ENCODE measurements at places on chromosomes 1 and 21.

DNA sequence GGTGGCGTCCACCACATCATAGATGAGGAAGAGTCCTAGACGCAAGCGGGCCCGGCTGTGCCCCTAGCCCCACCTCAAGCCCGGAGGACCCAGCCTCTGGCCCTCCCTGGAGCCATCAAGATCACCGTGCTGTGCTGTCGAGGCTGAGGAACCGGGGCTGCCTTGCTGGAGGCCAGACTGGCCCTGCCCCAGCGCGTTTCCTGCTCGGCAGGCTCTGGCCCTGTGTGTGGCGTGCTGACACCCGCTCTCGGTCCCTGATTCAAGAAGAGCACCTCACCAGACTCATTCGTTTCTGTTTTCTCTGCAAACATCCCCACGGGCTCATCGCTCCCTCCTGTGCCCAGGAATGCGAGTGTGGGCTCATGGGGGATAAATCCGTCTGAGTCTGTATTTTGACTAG lies 51.1 kb downstream of the GLIS1 start:
- no peaks in the 10 kb centered on the region for H3K4me1 ChIP-seq
- no peaks in the 10 kb centered on the region for H3K27me3 ChIP-seq
- no peak overlapping the region for H3K4me3 ChIP-seq
- no peak for DNase-seq
- H3K36me3 ChIP-seq, result no peaks in the 10 kb centered on the region

GRCh38 chr1:27864264-27864895 lies 8.0 kb upstream of the THEMIS2 start:
- peaks cover 32% of the 10 kb centered on the region for H3K4me1 ChIP-seq
- no peak for DNase-seq
- no peaks in the 10 kb centered on the region for H3K36me3 ChIP-seq

DNA sequence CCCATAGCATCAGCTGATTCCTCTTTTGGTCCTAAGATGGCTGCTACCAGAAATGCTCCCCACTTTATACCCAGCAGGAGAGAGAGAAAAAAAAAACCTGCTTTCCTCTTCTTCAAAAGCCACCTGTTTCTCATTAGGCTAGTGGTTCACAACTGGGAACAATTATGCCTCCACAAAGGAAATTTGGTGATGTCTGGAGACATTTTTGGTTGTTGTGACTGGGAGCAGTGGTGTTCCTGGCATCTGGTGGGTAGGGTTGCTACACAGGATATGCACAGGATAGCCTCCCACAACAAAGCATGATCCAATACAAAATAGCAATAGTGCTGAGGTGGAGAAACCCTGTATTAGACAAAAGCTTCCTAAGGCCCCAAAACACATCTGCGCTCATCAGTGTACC lies 38.5 kb upstream of the SGIP1 start:
- H3K4me3 ChIP-seq, result no peak overlapping the region
- no peak overlapping the region for H3K27ac ChIP-seq
- H3K36me3 ChIP-seq, result no peaks in the 10 kb centered on the region
- no peak for DNase-seq
- no peaks in the 10 kb centered on the region for H3K4me1 ChIP-seq

- H3K4me3 ChIP-seq, result no peak overlapping the region
- no peak overlapping the region for H3K27ac ChIP-seq
- no peaks in the 10 kb centered on the region for H3K36me3 ChIP-seq
- peaks cover 12% of the 10 kb centered on the region for H3K27me3 ChIP-seq
Measured at GRCh38 chr1:205942631-205943159, 561 bp downstream of the SLC26A9 start.

GRCh38 chr1:239947801-239948200 lies 143.9 kb upstream of the FMN2 start:
- no peak overlapping the region for H3K27ac ChIP-seq
- no peak for DNase-seq
- H3K4me3 ChIP-seq, result no peak overlapping the region
- no peaks in the 10 kb centered on the region for H3K27me3 ChIP-seq
- H3K36me3 ChIP-seq, result no peaks in the 10 kb centered on the region

DNA sequence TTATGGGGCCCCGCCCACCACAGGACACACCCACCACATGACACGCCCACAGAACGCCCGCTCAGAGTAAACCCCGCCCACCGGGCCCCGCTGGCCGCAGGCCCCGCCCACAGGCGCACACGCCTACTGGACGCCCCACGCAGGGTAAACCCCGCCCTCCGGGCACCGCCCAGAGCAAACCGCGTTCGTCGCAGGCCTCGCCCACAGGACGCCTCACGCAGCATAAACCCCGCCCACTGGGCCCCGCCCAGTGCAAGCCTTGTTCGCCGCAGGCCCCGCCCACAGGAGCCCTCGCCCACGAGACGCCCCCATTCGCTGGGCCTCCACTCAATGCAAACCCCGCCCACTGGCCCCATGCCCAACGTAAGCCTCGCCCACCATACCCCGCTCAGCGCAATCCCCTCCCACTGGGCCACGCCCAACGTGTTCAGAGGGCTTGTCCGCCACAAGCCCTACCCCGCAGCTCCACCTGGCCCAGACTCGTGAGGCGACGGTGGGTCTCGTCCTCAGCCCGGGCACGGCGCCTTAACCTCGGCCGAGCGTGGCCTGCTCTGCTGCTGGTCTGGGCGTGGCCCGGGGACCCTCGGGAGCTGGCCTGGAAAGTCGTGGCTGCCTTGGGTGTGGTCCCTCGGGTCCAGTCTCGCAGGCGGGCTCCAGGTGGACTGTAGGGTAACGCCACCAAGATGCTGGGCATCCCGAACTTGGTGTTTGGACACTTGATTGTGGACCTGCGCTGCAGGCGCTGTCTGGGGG lies 401 bp upstream of the TMEM52 start:
- DNase-seq, result peak; percentile 100
- H3K4me1 ChIP-seq, result peaks cover 17% of the 10 kb centered on the region
- no peaks in the 10 kb centered on the region for H3K27me3 ChIP-seq
- H3K4me3 ChIP-seq, result peak overlapping the region; percentile 61

GRCh38 chr1:230572121-230573105 lies 69.9 kb upstream of the COG2 start:
- H3K36me3 ChIP-seq, result no peaks in the 10 kb centered on the region
- H3K27me3 ChIP-seq, result no peaks in the 10 kb centered on the region
- no peak overlapping the region for H3K27ac ChIP-seq
- H3K4me1 ChIP-seq, result no peaks in the 10 kb centered on the region
- no peak overlapping the region for H3K4me3 ChIP-seq

DNA sequence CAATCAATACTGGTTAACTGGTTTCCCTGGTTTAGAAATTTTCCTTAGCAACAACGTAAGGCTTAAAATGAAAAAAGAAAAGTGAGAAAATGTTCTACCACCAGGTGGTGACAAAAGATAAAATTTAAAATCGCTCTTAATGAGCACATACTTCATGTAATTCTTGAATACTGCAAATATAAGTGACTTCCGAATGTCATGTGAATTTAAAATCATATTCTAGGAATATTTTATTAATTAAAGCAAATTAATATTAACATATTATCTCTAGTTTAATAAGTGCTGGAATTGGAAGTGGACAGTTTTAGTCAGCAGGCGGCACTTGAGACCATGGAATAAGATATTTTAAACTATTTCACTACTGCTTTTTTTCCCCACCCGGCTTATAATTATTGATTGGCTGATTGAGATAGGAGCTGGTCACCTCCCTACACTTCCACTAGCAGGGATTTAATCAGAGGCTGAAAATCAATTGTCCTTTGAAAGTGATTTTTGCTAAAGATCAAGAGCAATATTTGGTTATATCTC lies 5.0 kb upstream of the ADAMTS1 start:
- H3K4me1 ChIP-seq, result peaks cover 10% of the 10 kb centered on the region
- H3K27me3 ChIP-seq, result peaks cover 7% of the 10 kb centered on the region
- no peaks in the 10 kb centered on the region for H3K36me3 ChIP-seq
- no peak overlapping the region for H3K4me3 ChIP-seq

- H3K27me3 ChIP-seq, result no peaks in the 10 kb centered on the region
- H3K4me3 ChIP-seq, result no peak overlapping the region
- no peaks in the 10 kb centered on the region for H3K36me3 ChIP-seq
- no peak for DNase-seq
Measured at GRCh38 chr21:21324297-21324696, 326.1 kb downstream of the NCAM2 start.

- DNase-seq, result no peak
- H3K27ac ChIP-seq, result no peak overlapping the region
- H3K36me3 ChIP-seq, result no peaks in the 10 kb centered on the region
- H3K4me1 ChIP-seq, result peaks cover 27% of the 10 kb centered on the region
- H3K4me3 ChIP-seq, result no peak overlapping the region
- no peaks in the 10 kb centered on the region for H3K27me3 ChIP-seq
Measured at GRCh38 chr1:226797151-226797550, 58.1 kb upstream of the ITPKB start.

DNA sequence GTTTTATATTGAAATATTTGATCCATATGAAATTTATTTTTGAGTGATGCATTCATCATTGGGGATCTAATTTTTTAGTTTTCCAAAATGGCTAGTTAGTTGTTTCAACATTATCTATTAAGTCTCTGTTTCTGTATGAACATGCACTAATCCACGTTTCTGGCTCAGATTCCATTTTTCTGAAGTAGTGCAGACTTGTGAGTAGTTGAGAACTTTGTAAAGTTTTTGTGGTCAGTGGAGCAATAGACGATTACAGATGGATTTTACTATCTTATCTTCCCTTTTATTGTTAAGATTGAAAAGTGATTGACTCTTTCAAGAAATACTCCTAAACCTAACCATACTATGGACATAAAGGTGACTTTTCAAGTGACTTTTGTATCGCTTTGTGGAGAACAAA lies 16.7 kb downstream of the SOAT1 start:
- no peaks in the 10 kb centered on the region for H3K27me3 ChIP-seq
- peaks cover 14% of the 10 kb centered on the region for H3K36me3 ChIP-seq
- no peak overlapping the region for H3K27ac ChIP-seq
- H3K4me3 ChIP-seq, result no peak overlapping the region
- no peaks in the 10 kb centered on the region for H3K4me1 ChIP-seq

DNA sequence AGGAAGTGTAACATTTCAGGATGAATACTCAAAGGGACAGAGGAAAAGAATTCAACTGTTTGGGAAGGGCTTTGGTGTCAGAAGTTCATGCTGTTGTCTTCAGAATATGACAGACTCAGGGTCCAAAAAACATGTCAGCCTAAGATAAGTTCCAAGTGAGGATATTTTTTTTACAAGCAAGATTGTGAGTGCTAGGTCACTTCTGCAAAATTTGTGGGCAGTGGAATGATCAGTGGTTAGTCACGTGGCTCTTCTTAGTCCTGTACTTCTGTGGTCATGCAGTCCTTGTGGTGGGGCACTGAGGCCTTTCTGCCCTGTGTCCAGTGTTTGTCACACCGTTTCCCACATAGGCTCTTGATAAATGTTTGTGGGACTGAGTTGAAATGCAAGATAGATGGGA lies 5.2 kb downstream of the RGL1 start:
- DNase-seq, result no peak
- no peaks in the 10 kb centered on the region for H3K36me3 ChIP-seq
- H3K27ac ChIP-seq, result no peak overlapping the region
- no peak overlapping the region for H3K4me3 ChIP-seq
- peaks cover 4% of the 10 kb centered on the region for H3K4me1 ChIP-seq
- no peaks in the 10 kb centered on the region for H3K27me3 ChIP-seq

DNA sequence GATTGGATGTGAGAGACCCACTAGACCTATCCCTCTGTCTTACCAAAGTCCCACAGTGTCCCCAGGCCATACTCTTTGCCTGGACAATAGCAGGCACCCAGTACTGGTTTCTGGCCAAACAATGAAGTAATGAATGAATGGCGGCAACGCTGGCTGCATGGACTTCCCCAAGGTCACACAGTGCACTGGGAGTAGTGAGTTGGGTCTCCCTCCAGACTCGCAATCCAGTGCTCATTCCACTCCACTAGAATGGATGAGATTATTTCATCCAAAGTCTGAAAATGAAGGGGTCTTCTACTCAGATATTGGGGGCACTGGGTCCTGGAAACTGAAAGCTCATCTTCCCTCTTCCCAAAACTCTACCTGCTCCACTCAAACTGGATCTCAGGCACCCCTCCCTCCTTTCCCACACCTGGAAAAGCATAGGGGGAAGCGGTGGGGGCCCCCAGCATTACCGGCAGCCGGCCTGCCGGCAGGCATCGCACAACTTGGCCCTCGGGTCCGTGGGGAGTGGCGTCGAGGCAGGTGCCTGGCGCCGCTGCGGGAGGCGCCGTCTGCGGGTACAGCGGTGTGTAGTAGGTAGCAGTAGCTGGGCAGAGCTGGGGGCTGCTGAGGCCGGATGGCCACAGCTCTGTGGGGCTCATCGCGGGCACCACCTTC lies 816 bp downstream of the E2F2 start:
- peaks cover 85% of the 10 kb centered on the region for H3K4me1 ChIP-seq
- no peaks in the 10 kb centered on the region for H3K36me3 ChIP-seq
- no peak for DNase-seq
- no peaks in the 10 kb centered on the region for H3K27me3 ChIP-seq
- peak overlapping the region; percentile 51 for H3K27ac ChIP-seq

DNA sequence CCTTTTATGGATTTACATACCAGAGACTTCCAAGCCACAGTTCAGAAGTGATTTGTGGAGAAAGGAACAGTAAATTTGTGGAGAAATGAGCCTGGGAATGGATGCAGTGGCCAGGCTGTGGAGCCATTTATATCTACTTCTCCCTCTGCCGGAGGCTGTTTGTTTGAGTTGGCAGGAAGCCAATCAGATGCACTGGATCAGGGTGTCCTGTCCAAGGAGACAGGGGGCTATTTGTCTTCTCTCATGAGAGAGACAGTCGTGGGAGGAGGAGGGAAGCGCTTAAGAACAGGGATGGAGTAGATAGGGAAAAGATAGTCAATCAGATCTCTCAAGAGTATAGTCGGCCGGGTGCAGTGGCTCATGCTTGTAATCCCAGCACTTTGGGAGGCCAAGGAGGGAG lies 2.8 kb upstream of the HAPLN2 start:
- H3K36me3 ChIP-seq, result no peaks in the 10 kb centered on the region
- no peaks in the 10 kb centered on the region for H3K4me1 ChIP-seq
- H3K27ac ChIP-seq, result no peak overlapping the region
- DNase-seq, result no peak
- H3K27me3 ChIP-seq, result peaks cover 4% of the 10 kb centered on the region
- no peak overlapping the region for H3K4me3 ChIP-seq

DNA sequence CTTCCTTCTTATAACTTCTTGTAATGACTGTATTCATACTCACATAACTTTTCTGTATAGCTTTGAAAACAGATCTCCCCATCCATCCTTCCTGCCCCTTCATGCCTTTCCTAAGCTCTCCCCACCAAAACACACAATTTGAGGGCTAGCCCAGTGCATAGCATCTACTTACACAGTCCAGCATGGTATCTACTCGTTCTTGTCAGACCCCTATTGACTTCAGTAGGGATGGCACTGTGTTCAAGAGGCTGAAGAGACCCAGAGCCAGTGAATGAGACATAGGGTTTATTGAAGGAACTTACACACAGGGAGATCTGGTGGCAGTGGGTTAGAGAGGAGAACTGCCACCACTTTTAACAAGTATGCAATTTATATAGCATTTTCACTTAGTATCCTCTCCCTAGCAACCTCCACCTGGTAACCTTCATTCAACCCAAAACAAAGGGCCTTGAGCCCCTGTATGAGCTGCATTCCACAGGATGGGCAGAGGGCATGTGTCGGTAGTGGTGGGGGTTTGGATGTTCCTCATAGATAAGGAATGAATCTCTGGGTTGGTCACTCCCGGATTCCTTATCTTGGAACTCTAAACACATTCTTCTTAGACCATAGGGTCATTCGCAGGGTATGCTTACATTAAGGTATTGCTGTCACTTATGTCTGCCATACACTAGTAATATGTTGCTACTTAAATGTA lies 64.9 kb upstream of the GNG12 start:
- no peak overlapping the region for H3K4me3 ChIP-seq
- DNase-seq, result no peak
- no peaks in the 10 kb centered on the region for H3K36me3 ChIP-seq
- no peaks in the 10 kb centered on the region for H3K27me3 ChIP-seq
- H3K27ac ChIP-seq, result no peak overlapping the region

Data from effector memory CD4-positive, alpha-beta T cell (primary cell).